NCI-H2227 treated with DMSO at 0.1 percent for 48 hours (cell line): ENCODE measurements at places on chromosomes 4 and X.

DNA sequence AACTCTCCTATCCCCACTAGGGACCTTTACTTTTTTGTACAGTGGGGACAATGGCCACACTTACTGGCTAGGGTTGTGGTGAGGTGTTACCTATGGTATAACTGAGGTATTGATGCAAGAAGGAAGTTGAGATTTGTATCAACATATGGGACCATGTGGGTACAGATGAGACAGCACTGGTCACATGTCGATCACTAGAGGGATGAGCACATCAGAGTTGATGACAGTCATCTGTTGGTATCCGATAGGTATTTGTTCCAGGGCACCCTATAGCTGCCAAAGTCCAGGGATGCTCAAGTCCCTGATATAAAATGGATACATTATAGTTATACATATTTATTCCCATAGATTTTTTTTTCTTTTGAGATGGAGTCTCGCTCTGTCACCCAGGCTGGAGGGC, 12.6 kb upstream of the SLC10A3 start:
- no peak for DNase-seq

DNA sequence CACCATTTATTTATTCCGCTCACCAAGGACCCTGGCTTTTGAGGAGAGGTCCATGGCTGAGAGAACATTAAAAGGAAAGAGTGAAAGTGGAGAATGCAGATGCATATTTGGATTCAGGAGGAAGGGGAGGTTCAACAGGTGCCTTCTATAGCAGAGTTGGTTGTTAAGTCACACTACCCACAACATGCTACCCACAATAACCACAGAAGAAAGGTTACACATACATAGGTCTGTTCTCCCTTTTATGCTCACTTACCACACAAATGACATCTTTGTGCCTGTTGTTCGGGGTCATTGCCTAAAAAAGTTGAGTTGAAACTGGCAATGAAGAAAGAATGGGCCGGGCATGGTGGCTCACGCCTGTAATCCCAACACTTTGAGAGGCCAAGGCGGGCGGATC, 587.4 kb downstream of the RPA4 start:
- no peak for DNase-seq

DNA sequence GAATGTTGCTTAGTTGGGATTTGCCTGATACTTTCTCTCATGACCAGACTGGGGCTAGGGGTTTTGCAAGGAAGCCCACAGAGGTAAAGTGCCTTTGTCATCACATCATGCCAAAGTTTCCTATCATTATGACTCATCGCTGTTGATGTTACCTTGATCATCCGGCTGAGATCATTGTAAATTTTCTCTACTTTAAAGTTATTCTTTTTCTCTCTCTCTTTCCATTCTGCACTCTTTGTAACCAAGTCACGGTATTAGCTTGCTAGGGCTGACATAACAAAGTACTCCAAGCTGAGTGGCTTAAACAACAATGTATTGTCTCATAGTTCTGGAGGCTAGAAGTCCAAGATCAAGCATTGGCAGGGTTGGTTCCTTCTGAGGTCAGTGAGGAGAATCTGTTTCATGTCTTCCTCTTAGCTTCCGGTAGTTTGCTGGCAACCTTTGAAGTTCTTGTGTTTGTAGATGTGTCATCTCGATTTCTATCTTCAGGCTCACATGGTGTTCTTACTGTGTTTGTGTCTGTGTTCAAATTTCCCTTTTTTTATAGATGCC, 113.0 kb downstream of the DTHD1 start:
- DNase-seq, result no peak

DNA sequence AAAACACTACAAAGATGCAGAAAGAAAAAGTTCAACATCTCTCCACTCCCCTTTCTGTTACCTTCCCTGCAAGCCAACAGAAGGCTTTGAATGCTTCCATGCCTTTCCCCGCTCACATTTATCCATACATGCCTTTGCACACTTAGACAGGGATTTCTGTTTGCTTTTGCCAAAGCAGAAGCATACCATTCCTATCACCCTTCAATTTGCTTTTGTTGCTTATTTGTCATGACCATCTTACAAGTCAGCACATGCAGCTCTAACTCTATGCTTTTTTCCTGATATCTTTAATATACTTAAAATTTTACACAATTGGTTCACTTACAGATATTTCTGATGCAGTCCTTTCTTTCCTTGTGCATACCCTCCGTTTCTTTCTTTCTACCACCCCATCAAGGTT, 169.6 kb downstream of the CORIN start:
- no peak for DNase-seq

- no peak for DNase-seq
These were observed 268.6 kb upstream of the IGFBP7 start for GRCh38 chr4:57378766-57379165.

DNA sequence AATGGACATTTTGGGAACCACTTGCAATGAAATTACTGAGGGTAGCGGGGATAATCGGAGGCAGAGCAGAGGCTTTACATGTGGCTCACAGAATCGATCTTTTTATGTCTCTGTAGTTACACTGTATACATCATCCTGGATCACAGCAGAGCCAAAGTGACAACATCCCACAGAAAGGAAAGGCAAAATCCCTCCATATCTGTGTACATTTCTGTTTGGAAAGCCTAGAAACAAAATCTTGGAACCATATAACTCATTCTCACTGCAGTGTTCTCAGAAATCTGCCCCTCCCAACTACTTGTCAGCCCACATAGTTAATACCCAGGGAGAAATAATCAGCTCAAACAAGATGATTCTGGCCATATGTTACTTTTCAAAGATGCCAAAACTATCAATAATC, 211.6 kb downstream of the DCLK2 start:
- no peak for DNase-seq

DNA sequence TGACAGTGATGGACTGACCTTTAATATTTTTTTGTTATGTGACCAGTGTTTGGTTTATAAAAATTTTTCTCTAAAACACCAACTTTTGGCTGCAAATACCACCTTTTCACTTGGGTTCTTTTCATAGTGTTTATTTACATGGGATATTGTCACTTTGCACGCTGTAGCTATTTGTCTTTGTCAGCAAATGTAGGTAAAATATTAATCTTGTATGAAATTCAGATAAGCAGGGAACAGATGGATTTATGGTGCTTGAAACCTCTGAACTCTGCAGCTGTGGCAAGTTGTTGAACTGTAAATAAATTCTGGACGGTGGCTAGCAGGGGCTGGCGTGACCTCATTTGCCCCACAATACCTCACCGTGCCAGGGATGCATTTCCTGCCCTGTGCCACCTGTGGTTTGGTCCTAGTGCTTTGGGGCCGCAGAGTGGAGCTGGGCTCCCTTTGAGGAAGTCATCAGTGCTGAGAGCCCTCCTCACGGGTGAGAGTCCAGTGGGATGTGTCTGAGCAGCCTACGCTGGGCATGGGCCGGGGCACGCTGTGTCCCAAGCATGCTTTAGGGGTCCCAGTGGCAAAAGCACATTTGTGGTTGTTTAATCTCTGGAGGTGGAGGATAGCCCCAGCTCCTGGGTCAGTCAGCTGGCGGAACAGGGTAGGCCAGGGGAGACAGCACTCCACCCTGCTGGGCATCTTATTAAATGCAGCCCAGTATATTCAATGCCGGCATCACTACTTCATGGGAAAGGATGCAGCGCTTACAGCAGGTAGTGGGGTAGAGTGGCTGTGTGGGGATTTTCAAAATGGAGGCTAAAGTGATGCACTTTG, 108.6 kb downstream of the TBL1X start:
- no peak for DNase-seq

- no peak for DNase-seq
These were observed 193.7 kb downstream of the PPP3CA start for GRCh38 chr4:101153653-101154052.

DNA sequence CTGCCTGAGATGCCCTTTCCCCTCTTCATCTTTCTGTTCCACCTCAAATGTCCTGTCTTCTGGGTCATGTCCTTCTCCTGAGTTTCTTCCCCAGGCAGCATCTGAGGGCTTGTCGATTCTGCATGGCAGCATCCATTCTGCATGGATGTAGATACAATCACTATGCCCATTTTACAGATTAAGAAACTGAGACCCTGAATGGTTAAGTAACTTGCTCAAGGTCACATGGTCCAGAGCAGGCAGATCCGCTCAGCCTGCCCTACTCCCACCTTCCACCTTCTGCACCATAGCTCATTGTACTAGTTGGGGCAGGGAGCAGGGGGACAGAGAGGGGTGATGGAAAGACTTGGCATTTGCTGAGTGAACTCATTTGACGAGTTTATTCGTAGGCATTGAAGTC, 32.0 kb downstream of the ZNF185 start:
- no peak for DNase-seq

- no peak for DNase-seq
These were observed 134.2 kb downstream of the DCLK2 start for GRCh38 chr4:150212485-150212884.

- DNase-seq, result no peak
These were observed 48.3 kb upstream of the GRPR start for GRCh38 chrX:16075087-16075486.

- no peak for DNase-seq
These were observed 62.5 kb upstream of the GPR174 start for GRCh38 chrX:79081895-79082512.

DNA sequence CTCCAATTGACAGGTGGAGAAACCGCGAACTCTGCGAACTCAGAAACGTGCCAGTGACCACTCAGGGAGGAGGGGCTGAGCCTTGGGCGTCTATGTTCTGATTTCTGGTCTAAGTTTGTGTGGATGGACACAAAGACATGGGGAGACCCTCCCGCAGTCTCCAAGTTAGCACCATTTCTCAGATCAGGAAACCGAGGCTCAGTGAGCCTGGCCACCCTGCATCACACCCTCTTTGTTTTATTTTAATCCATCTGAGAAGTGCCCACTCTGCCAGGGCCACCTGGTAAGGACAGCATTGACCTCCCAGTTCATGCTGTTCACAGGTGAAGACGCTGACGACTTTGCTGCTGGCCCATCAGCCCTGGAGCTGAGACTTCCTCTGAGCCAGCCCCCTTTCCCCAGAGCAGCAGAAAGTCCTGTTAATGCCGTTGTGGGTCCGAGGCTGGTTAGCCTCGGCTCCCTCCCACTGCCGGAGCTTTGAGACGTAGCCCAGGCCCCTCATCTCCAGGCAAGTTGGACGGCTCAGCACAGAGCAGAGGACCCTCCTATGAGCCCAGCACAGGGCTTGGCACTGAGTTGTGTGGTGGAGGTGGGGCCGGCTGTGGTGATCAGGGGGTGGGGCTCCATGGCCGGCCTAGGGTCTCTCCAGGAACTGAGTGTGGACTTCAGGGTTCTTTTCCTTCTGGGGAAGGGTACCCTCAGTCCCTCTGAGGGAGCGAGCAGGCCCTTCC, 43.7 kb downstream of the PSAPL1 start:
- DNase-seq, result no peak

GRCh38 chr4:104531390-104531789, 36.7 kb upstream of the CXXC4 start:
- no peak for DNase-seq

GRCh38 chr4:110106931-110107296, 91.5 kb downstream of the ELOVL6 start:
- no peak for DNase-seq

DNA sequence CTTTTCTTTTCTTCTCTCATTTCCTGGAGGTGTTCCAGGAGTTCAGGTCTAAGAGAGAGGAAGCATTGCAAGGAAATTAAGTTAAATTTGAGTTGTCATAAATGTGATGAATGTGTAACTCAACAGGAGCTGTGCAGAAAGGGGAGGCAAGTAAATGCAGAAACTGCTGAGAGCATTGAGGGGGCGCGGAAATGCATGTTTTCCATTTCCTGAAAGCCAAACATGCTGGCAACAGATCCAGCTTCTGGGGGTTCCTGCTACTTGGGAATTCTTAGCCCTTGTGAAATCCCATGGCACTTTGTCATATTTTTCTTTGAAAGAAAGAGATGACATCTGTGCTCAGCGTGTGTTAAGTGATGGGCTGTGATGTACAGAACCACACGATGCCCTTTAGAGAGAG, 33.8 kb upstream of the NAP1L5 start:
- no peak for DNase-seq

GRCh38 chr4:2451821-2452785, 16.8 kb upstream of the RNF4 start:
- DNase-seq, result no peak

GRCh38 chrX:8987672-8988250, 46.2 kb downstream of the FAM9B start:
- no peak for DNase-seq

DNA sequence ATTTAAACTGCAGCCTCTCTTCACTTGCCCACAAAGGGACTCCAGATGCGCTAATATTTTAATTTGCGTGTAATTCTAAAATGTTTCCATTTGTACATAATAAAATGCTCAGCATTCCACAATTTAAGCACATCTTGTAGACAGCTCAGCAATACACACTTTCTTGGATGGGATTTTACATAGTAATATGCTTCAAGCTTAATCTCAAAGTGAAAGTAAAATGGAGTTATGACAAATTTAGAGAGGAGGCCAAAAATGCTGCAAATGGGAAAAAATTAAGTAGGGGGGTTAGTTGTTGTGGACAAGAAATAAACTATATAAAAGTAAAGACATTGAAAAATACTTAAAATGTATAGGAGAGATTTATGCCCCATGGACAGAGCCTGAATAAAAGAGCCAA, 149.1 kb downstream of the FBXO8 start:
- DNase-seq, result no peak

DNA sequence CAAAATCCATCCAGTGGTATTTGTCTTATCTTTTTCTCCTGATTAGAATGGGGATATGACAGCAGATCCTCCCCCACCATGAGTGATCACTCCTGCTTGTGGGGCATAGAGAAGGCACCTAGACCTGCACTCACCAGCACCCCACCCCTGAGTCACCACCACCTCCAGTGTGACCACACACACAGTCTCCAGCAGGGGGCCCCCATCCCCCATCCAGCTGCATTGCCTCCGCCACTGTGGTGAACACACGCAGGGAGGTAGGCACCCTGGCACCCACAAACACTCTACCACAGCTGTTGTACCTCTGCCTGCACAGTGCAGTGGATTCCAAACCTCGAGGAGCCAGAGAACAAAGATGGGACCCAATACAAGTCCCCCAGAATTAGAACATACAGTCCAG, 9.0 kb upstream of the MAGEA8 start:
- no peak for DNase-seq

- no peak for DNase-seq
These were observed 1081.8 kb upstream of the GRID2 start for GRCh38 chr4:91222014-91222413.

- DNase-seq, result no peak
These were observed 99.0 kb downstream of the FIP1L1 start for GRCh38 chr4:53476232-53477037.

DNA sequence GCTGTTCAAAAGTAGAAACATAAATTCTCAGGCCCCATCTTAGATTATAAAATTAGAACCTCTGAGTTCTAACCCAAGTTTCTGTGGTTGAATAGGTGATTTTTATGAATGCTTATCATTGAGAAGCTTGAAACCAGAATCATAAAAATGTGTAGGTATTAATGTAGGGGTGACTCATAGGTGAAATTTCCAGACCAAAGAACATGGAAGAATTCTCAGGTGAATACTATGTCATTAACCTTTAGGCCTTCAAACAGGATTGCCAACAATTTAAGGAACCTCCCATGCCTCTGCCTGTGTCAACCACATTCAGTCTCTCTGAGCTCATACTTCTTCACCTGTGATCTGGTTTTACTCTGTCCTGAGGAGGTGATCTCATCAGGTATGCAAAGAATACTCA, 177.8 kb downstream of the NPFFR2 start:
- no peak for DNase-seq

GRCh38 chr4:108126806-108127205, 41.9 kb downstream of the LEF1 start:
- DNase-seq, result no peak

GRCh38 chrX:79268788-79269187, 98.3 kb downstream of the ITM2A start:
- no peak for DNase-seq

GRCh38 chr4:90419124-90419711, 292.0 kb downstream of the CCSER1 start:
- peak; percentile 28 for DNase-seq
